Heart left ventricle (tissue), 16 donors: ENCODE measurements at places on chromosomes 4 and X. TPM values are rescaled to one million over a fixed set of nuclear protein-coding genes. Genes with fewer than 3 reads are reported as not detected.

- no peak for DNase-seq
- no peak overlapping the region for H3K4me3 ChIP-seq
- H3K27me3 ChIP-seq: no peaks in the 10 kb centered on the region
- no peak overlapping the region for H3K27ac ChIP-seq
Observed at GRCh38 chrX:153448556-153449367, 2.9 kb upstream of the TREX2 start.

DNA sequence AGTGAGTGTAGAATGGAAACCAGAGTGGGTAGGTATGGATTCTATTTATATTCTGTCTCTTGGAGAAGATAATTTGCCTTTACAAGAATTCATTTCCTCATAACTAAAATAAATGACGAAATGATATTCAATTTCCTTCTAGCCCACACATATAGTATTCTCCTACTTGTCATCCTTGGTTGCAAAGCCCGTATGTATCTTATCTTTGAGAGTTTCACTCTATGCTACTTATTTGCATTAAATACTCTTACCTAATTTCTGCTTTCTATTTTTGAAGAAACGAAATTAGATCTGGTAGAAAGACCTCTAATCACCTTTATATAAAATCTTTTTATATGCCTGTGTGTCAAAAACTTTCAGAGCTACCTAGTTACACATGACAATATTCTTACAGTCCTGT lies 457.7 kb downstream of the NKX6-1 start:
- no peaks in the 10 kb centered on the region for H3K36me3 ChIP-seq
- H3K27me3 ChIP-seq: no peaks in the 10 kb centered on the region
- no peak overlapping the region for H3K4me3 ChIP-seq
- H3K4me1 ChIP-seq: no peaks in the 10 kb centered on the region
- H3K27ac ChIP-seq: no peak overlapping the region

DNA sequence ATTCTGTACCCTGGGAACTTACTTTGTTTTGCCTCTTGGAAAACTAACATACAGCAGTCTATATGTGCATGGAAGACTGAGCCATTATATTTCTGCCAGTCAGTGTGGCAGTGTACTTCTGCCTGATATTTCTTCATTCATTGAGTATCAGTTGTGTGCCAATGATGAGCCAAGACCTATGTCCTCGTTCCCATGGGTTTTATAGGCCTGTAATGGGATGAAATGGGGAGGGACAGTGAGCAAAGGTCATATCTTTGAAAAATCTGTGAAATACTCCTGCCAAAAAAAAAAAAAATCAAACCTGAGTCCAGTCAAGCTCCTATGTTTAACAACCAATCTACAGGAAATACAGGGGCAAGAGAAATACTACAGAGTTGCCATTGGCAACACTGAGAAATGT lies 9.1 kb downstream of the NSD2 start:
- DNase-seq: no peak
- peaks cover 4% of the 10 kb centered on the region for H3K4me1 ChIP-seq
- no peak overlapping the region for H3K27ac ChIP-seq
- H3K36me3 ChIP-seq: no peaks in the 10 kb centered on the region

Gene RIBC1
- 1.0 TPM for total RNA-seq

Gene PAGE4
- total RNA-seq: not detected
